T-cell (primary cell): ENCODE measurements at places on chromosomes 3 and 15.
A peak's percentile ranks its signal among the peaks of the same experiment; 100 is the strongest.

GRCh38 chr3:144511346-144511745, 539.7 kb downstream of the DIPK2A start:
- DNase-seq, result no peak

GRCh38 chr15:71811036-71811736, 832 bp downstream of the NR2E3 start:
- no peak for DNase-seq

DNA sequence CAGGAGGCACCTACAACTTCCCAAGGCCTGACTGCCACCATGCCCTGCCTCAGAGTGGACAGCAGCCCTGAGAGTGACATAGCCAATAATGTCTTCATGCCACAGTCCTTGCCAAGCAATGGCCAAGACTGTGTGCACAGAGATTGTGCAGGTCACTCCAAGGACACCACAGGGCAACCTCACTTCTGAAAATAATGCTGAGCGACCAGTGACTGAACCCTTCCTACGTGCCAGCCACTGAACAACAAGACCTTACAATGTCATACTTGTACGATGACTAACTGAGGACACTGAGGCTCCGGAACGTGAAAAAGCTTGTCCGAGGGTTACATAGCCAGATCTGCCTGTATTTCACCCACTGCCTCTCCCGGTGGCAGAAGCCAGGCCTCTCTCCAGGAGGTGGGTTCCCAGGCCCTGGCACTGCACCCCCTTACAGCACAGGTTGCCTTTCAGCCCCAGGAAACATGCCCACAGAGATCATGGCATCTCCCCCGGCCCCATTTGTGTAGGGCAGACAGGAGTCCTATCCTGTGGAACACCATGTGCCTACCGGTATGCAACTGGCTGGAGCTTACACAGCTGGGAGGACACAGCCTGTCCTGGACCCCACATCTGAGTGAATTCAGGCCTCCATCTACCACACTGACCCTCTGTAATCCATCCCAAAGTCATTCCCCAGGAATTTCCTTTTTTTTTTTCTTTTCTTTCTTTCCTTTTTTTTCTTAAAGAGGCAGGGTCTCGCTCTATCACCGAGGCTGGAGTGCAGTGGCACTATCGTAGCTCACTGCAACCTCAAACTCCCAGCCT, 72.3 kb downstream of the SLC12A8 start:
- DNase-seq, result no peak

GRCh38 chr3:45957586-45957985, 14.3 kb downstream of the CXCR6 start:
- DNase-seq, result no peak

DNA sequence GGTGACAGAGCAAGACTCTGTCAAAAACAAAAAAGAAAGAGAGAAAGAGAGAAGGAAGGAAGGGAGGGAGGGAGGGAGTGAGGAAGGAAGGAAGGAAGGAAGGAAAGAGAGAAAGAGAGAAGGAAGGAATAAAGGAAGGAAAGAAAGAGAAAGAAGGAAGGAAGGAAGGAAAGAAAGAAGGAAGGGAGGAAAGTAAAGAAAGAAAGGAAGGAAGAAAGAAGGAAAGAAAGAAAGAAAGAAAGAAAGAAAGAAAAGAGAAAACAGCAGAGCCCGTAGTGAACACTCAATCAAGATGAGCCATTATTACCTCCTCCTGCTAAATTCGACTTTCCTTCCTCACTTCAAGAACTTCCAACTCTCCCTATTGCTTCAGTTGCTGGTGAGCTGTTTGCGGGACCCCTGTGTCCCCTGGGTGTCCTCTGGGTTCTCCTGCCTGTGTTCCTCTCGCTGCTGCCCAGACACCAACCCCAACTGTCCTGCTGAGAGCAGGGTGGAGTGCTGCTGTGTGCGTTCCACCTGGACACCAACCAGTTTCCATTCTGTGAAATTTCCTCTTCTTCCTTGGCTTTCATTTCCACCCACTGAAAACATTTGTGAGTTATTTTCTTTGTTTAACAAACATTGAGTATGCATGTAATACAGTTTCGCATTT, 266.4 kb downstream of the FAM43A start:
- no peak for DNase-seq

DNA sequence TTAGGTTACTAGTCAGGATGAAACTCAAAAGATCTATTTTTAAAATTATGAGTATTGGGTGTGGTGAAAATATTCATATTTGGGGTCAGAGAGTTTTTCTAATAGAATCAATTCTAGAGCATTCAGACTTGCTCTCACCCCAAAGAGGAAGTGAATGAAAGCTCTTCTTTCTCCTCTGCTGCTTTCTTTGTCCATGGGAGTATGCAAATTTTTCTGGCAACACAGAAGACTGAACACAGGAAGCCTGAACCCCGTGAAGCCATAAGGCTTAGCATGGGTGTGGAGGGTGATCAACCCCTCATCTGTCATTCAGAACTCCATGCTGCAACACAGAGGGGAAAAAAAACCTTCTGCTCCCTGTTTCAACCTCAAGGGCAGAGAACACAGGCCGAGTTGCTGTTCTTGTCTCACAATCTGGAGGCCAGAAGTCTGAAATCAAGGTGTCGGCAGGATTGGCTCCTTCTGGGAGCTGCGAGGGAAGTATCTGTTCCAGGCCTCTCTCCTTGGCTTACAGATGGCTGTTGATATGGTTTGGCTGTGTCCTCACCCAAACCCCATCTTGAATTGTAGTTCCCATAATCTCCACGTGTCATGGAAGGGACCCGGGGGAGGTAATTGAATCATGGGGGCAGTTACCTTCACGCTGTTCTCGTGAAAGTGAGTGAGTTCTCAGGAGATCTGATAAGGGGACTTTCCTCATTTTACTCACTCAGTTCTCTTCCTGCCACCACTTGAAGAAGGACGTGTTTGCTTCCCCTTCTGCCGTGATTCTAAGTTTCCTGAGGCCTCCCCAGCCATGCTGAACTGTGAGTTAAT, 33.7 kb upstream of the CD47 start:
- DNase-seq, result peak; percentile 42

DNA sequence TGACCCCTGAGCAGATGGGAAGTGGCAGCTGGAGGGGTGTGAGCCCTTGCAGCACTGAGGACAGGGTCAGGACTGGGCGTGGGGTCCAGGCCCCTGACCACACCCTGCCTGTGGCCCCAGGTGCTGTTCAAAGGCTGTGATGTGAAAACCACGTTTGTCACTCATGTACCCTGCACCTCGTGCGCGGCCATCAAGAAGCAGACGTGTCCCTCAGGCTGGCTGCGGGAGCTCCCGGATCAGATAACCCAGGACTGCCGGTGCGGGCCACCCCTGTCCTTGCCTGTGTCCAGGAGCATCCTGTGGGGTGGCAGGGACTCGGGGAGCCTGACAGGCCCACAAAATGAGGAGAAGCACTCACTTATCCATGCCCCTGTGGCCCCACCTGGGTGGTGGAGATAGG, 5.9 kb downstream of the STAB1 start:
- DNase-seq, result no peak

DNA sequence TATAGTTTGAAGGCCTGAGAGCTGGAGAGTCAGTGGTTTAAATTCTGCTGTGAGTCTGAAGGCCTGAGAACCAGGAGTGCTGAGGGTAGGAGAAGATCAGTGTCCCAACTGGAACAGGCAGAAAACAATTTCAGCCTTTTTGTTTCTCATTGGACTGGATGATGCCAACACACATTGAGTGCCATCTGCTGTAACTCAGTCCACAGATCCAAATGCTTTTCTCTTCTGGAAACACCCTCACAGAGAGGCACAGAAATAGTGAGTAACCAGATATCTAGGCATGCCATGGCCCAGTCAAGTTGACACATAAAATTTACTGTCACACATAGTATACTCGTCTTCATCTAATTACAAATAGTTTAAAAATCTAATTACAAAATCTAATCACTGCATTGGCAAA, 100.8 kb downstream of the NEO1 start:
- DNase-seq, result no peak

DNA sequence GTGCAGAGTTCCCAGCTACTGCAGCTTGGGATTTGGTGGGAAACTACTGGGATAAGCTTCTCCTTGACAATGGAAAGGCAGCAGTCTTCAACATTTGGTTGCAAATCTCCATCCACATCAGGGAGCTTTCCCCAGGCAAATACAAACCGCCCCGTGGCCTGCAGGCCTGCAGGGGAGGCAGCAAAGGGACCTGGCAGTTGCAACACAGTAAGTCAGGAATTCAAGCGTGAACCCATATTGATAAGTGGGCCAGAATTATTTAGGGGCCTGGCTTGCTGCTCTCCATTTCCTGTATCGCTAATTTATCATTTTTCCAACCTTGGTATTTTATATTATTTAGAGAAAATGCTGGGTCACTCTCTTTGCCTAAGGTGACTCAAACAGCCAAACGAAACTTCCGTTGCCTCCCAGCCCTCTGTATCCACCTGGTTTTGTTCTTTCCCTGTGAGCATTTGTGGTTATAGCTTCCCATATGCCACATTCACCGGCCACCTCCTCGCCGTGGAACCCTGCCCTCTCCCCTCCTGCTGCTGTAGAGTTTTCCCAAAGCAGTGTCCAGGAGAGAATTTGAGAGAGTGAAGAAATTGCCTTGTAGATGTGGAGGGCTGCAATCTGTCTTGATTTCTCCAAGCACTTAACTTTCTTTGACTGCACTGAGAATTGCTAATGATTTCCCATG, 34.8 kb downstream of the B3GALNT1 start:
- no peak for DNase-seq

- no peak for DNase-seq
These were observed 366.7 kb upstream of the PROK2 start for GRCh38 chr3:72151465-72152238.

GRCh38 chr3:98903705-98904481, 2.4 kb upstream of the DCBLD2 start:
- DNase-seq, result no peak

DNA sequence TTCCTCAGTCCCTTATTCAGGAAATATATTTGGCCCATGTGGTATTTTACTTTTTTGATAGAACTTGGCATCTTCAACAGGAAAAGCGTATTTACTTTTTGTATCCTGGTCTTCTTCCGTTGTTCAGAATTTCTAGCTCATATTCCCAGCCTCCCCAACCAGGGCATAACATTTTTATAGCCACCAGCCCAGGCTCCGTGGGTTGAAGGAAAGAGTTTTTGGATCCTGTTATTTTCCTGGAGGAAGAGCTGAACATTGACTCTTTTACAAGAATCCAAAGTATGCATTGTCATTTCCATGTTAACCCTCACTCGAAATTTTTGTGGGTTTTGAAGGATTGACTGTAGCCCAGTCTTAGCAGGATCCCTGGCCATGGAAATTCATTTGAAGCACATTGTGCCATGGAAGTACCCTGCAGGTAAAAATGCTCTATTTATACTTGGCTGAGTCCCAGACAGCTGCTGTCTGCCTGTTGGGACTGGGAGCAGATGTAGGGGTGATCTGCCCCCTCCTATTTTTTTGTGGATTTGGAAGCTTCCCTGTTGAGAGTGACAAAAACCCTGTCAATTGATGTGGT, 98.8 kb downstream of the AKAP13 start:
- no peak for DNase-seq

- no peak for DNase-seq
These were observed 488 bp downstream of the THSD4 start for GRCh38 chr15:71115567-71116351.
